ENCODE measurements at places on chromosomes 1 and 21.

DNA sequence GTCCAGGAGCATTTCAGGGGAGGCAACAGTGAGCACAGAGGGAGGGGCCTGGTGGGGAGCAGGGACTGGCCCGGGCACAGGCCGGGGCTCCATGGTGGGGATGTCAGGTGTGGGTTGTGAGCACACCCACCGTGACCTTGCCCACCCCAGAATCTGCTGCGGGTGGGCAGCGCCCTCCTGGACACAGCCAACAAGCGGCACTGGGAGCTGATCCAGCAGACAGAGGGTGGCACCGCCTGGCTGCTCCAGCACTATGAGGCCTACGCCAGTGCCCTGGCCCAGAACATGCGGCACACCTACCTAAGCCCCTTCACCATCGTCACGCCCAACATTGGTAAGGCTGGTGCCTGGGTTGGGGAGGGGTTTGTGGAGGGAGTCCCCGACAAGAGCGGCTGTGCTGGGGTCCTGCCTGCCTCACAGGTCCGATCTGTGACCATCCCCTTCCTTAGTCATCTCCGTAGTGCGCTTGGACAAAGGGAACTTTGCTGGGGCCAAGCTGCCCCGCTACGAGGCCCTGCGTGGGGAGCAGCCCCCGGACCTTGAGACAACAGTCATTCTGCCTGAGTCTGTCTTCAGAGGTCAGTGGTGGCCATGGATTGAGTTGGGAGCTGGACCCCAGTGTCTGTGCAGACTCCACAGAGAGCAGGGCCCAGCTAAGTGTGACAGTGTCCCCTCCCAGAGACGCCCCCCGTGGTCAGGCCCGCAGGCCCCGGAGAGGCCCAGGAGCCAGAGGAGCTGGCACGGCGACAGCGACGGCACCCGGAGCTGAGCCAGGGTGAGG is 14.3 kb downstream of the PSRC1 start:
- no peak for DNase-seq

- DNase-seq: no peak
Measured at GRCh38 chr1:88544195-88544594, 139.9 kb upstream of the PKN2 start.

DNA sequence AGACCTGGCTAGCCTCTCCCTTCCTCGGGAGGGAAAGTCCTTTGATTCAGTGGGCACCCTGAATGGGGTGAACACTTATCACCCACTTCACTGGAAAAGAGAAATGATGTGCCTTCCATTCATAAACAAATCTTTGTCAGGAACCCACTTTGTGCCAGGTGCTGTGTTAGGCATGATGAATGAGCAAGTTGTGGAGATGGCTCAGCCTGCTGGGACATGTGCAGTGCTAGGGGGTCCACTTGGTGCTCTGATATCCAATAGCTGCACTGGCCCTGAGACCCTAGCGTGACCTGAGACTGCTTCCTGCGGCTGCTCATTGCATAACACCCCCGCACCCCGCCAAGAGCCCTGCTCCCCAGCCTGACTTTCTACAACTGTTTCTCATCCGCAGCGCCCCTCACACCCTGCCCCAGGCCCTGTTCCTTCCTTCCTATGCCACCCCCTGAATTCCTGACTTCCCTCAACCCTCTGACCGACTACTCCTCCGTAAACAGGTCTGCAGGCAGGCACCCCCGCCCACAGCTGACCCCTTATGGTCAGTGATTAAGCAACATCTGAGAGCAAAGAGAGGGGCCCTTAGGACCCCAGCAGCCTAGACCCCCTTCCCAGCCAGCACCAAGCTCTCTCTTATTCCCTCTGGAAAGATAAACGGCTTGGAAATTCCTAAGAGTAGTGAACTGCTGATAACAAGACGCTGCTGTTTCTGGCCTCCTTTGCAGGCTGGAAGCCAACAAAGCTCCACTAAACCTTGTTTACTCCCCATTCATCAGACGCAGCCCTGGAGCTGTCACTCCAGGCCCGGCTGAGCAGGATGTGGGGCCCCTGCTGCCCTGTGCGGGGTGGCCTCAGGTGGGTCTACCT is 12.9 kb downstream of the CSRP1 start:
- no peak for DNase-seq

DNA sequence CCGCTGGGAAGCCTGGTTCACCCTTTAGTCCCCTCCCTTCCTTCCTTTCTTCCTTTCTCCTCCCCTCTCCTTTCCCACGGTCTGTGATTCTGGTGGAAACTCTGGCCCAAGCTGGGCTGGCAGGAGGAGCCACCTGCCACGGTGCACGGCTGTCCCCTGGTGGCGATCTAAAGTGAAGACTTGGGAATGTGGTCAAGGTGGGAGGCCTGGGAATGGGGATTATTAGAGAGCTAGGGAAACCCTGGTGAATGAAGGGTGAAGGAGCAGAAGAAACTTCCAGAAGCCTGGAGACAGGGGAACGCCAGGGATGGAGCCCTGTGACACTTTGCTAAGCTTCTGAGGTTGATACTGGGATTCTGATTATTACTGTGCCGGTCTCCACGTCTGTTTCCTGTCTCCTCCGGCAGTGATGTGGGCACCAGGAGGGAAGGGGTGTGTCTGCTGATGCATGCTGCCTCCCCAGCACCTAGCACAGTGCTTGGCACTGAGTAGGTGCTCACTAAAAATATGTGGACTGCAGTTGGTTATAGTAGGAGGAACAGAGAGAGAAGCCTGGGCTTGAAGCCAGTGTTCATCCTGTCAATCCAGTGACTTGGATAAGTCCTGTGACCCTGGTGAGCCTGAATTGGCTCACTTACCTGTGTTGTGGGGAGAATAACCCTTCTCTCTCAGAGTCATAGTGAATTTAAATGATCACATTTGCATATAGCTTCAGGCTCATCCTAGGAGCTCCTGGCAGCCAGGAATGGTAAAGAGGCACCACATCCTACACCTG is 71.2 kb upstream of the NBPF3 start:
- no peak for DNase-seq

DNA sequence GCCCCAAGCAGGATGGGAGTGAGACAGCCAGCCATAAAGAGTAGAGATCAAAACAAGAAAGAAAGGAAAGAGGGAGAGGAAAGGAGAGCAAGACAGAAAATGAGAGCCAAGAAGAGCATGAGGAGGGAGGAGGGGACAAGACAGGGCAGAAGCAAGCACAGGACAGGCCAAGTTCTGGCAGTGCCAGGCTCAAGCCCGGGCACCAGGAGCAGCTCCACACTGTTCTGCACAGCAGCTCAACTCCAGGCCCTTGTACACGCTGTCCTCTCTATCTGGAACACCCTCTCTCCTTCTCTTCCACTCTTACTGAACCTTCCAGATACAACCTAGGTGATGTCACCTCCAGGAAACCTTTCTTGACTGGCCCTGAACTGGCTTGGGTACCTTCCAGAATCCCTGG is 11.7 kb downstream of the IFFO2 start:
- no peak for DNase-seq

- no peak for DNase-seq
Measured at GRCh38 chr1:173503391-173503790, 26.3 kb downstream of the PRDX6 start.

DNA sequence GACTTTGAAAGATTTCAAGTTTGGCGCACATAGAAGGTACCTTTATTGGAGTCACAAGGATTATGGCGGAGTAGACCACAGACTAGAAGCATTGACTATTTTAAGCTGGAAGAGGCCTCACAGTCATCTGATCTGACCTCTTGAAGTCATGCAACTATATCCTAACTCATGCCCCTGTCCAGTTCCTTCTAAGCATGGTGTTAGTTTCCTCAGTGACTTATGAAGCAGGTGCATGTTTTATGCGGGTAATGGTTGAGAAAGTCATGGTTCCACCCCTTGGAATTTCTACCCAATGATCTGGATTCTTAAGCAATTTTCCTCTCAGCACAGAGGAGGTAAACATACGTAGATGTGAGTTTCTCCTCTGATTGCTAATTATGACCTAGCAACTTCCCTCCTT is 11.7 kb downstream of the OLFML3 start:
- no peak for DNase-seq

- no peak for DNase-seq
Measured at GRCh38 chr1:59666106-59666505, 148.6 kb upstream of the HOOK1 start.

DNA sequence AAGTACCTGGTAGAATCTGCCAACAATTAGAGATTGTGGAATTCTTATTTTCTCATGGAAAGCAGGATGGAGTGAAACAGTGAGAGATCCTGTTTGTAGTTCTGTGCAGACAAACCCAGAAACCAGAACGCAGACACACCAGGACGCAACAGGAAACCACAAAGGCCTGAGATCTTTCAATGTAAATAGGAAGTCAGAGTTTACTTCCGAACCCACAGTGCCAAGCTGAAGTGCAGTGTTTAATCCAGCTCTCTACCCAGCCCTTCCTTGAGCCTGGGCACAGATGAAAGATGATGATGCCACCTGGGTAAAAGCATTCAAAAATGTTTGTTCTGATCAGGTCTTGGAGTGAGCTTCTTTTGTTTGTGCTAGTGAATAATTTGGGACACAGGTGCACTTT is 244.2 kb upstream of the HOOK1 start:
- DNase-seq: no peak

GRCh38 chr1:94667818-94668217 is 126.3 kb upstream of the F3 start:
- no peak for DNase-seq

- no peak for DNase-seq
Measured at GRCh38 chr1:191870490-191870889, 287.8 kb upstream of the RGS18 start.

DNA sequence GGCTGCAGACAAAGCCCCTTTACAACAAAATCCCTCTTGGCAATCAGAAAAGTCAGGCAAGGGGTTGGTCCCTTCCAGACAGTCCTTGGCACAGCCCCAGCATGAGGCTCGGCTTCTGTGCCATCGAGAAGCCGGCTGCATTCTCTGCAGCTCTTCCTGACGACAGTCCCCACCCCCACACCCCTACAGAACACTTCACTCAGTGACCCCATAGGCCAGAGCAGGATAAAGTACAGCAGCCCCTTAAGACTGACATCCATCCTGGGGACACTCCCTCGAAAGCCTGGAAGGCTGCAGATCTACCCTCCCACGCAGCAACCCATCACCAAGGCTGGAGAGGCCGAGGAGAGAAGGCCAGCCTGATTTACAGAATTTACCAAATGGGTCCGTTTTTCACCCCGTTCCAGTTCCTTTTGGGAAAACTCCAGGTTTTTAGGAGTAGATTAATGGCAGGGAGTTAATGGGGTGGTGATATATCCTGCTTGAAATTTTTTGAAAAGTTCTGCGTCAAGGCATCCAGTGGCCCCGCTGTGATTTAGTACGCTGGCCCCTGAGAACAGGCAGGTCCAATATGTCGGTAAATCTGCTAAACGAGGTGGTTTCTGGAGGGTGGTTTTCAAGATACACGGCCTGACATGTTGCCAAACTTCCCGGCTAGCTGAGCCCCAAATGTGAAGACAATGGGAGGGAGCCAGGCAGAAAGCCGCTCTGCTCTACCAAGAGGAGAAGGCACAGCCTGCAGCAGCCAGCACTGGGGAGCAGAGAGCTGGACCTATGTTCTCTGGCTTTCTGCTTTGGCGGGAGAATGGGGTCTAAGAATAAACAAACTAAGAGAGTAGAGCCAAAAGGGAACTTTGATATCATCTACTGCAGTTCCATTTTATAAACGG is 81.7 kb downstream of the SSBP3 start:
- DNase-seq: no peak

DNA sequence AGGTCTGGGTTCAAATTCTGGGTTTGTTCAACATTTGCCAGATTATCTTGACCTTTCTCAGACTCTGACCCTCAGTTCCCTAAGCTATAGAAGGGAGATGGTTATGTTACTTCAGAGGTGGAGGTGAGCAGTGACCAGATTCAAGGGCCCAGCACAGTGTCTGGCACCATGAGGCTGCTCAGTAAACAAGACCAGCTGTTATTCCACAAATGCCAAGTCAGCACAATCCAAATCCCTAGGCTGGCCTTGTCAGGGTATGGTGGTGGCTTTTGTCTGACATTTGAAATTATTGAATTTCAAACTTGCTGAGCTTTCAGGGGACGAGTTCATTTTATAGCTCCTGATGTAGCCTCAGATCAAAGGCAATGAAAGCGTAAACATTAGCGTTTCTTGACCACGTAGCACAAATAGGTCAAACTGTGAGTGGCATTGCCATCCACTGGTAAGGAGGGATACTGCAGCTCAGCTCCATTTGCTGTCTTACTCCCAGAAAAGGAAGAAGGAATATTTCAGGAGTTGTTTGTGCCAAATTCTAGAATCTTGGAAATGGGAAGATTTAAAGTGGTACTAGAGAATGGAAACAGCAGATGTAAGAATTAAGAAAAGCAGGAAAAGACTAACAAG is 94.3 kb upstream of the EDN2 start:
- DNase-seq: no peak

GRCh38 chr1:206468571-206468970 is 1.7 kb upstream of the IKBKE start:
- no peak for DNase-seq

DNA sequence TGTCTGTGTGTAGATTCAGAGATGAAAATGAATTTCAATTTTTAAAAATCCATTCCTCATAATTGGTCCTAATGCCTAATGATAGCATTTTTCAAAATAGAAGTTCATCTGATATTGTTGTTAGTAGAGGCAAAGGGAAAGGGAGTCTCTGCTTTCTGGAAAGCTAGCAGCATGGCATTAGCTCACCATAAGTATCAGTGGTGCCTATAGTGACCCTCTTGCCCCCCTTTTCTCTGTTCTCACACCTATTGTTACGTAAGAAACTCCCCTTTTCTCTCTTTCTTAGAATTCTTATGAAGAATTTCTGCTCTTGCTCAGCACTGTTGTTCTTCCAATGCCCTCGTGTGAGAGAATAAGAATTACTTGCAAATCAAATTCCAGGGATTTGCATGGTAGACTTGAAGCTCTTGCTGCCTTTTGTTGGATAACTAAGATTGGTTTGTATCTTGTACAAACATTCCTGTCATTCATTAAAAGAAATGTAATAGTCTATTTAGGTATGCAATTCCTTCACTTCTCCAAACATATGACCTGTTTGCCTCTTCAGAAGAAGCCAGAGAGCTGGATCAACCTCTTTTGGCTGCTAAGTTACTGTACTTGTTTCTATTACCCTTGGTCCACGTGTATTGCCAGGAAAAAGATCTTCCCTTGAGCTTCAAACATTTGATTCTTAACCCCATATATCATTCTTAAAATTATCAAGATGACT is 69.2 kb upstream of the MAGI3 start:
- no peak for DNase-seq

DNA sequence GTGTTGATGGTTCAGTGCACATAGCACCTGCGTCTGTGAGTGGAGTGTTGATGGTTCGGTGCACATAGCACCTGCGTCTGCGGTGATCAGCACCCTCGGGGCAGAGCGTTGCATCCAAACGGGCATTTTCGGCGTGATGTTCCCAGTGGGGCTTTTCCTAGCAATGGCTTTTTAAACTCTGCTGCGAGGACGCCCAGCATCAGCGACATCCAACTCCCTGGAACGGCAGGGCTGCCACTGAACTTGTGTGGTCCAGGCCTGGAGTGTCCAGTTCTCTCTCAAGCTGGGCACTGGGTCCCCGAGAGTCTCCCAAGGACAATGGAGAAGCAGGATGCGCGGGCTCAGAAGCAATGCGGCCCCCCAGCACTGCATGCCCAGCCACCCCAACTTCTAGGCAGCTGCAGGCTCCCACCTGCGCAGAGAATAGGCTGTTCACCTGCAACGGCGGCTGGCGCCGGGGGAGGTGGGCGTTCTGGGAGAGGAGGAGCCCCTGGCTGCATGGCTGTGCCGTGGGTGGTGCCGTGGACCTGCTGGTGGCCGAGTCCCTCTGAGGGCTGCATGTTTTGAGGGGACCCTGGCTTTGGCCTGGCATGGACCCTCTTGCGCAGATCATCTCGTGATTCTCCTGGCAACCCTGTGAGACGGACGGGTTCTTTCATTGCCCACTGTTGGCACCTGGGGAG is 10.1 kb upstream of the C1orf174 start:
- no peak for DNase-seq
